Articular chondrocyte of knee joint (primary cell): ENCODE measurements at places on chromosomes 13 and 19. TPM values are rescaled to one million over a fixed set of nuclear protein-coding genes. Genes with fewer than 3 reads are reported as not detected.

ZNF20 gene
- 6.3 and 10.6 TPM in 2 replicates for total RNA-seq

ADGRE2 gene
- total RNA-seq = 0.11 TPM in 1 of 2 replicates, not detected in the other

INSL3 gene
- total RNA-seq = not detected in 2 replicates

CALR3 gene
- total RNA-seq = 0.39 TPM in 1 of 2 replicates, not detected in the other

KIR2DL4 gene
- total RNA-seq = not detected in 2 replicates

PRKCG gene
- total RNA-seq = not detected in 2 replicates

APOE gene
- total RNA-seq = 0.26 and 0.32 TPM in 2 replicates

HSD17B14 gene
- 2.2 and 6.8 TPM in 2 replicates for total RNA-seq

CRX gene
- not detected in 2 replicates for total RNA-seq

SIAH3 gene
- under 0.01 TPM in 1 of 2 replicates, not detected in the other for total RNA-seq

CABP5 gene
- not detected in 2 replicates for total RNA-seq

SPINT2 gene
- 25.9 and 29.1 TPM in 2 replicates for total RNA-seq

TTC9B gene
- not detected in 2 replicates for total RNA-seq

MUC16 gene
- not detected in 2 replicates for total RNA-seq

ZNF583 gene
- total RNA-seq = 9.7 and 13.5 TPM in 2 replicates

TJP3 gene
- total RNA-seq = not detected in 2 replicates

LGI4 gene
- not detected in 2 replicates for total RNA-seq

KLK5 gene
- not detected in 2 replicates for total RNA-seq

KLK8 gene
- not detected in 2 replicates for total RNA-seq

ATP8B3 gene
- 3.5 and 3.8 TPM in 2 replicates for total RNA-seq

MISP3 gene
- 0.22 and 0.26 TPM in 2 replicates for total RNA-seq
